Chondrocyte (in vitro differentiated cells): ENCODE measurements at places on chromosomes 2 and 18. TPM values are rescaled to one million over a fixed set of nuclear protein-coding genes. Genes with fewer than 3 reads are reported as not detected.

GRCh38 chr2:173545364-173545763 is 190.7 kb downstream of the CDCA7 start:
- no peak for DNase-seq
- H3K36me3 ChIP-seq: no peaks in the 10 kb centered on the region
- no peaks in the 10 kb centered on the region for H3K27me3 ChIP-seq
- H3K27ac ChIP-seq: no peak overlapping the region
- peaks cover 12% of the 10 kb centered on the region for H3K4me1 ChIP-seq

GRCh38 chr18:64118406-64118805 is 30.5 kb downstream of the LINC00305 start:
- no peaks in the 10 kb centered on the region for H3K36me3 ChIP-seq
- no peak for DNase-seq
- no peaks in the 10 kb centered on the region for H3K4me1 ChIP-seq
- peaks cover 4% of the 10 kb centered on the region for H3K27me3 ChIP-seq
- H3K27ac ChIP-seq: no peak overlapping the region

GRCh38 chr18:59767732-59768131 is 70.5 kb upstream of the CCBE1 start:
- no peaks in the 10 kb centered on the region for H3K4me1 ChIP-seq
- H3K27me3 ChIP-seq: peaks cover under 1% of the 10 kb centered on the region
- H3K36me3 ChIP-seq: no peaks in the 10 kb centered on the region
- H3K27ac ChIP-seq: no peak overlapping the region
- DNase-seq: no peak

The MSTN gene
- 0.44 to 0.99 TPM (median 0.45 TPM) in 3 replicates for total RNA-seq

The TMEM37 gene
- total RNA-seq: 0.36 to 1.1 TPM (median 0.77 TPM) in 3 replicates

The CCDC102B gene
- total RNA-seq: 8.1 to 9.8 TPM (median 9.1 TPM) in 3 replicates
